ENCODE measurements at places on chromosomes 5 and 9.

DNA sequence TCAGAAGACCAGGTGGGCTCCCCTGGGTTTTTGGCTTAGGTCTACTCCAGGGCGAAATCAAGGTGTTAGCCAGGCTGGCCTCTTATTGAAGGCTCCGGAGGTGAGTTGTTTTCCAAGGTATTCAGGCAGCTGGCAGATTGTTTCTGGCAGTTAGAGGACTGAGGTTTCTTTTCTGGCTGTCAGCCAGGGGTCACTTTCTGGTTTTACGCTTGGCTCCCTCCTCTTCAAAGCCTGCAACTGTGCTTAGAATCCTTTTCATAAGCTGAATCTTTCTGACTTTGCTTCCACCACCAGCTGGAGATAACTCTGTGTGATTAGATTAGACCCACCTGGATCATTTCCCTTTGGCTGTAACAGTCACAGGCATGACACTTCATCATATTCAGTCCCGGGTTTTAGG is 24.6 kb downstream of the RFK start:
- DNase-seq: peak; percentile 69

DNA sequence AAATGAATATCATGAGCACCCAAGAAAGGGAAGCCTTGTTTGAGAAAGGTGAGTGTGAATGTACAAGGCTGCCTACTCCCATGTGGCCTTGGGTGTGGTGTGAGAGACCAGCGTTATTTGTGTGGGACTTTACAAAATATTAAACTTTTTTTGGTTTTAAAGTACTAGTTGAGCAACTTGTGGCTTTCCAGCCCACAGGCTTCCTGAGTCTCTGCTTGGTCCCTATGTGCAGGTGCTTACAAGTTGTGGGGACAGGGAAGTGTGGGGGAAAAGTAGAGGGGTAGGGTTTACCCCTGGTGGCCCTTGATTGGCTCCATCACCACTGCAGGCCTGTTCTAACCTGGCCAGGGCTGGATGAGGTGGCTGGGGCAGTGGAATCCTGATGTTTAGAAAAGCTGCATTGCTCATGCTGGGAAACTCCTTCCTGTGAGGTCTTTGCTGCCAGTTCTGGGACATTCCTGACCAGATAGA is 19.7 kb downstream of the PTTG1 start:
- no peak for DNase-seq

DNA sequence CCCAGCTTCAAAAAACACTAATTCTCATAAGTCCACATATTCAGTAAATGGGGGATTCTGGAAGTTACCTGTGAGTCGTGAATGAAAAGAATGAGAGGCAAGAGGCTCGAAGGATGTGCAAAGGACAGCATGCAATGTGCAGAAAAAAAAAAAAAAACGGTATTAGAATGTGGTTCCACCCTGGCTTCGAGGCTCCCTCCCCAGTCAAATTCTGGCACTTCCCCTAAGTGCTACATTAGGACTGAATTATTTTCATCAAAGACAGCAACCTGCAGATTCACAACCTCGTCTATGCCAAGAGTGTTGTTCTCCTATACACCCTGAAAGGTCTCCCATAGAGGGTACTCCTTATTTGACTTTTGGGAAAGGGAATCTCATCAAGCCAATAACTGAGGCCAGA is 16.5 kb downstream of the CAPSL start:
- no peak for DNase-seq

DNA sequence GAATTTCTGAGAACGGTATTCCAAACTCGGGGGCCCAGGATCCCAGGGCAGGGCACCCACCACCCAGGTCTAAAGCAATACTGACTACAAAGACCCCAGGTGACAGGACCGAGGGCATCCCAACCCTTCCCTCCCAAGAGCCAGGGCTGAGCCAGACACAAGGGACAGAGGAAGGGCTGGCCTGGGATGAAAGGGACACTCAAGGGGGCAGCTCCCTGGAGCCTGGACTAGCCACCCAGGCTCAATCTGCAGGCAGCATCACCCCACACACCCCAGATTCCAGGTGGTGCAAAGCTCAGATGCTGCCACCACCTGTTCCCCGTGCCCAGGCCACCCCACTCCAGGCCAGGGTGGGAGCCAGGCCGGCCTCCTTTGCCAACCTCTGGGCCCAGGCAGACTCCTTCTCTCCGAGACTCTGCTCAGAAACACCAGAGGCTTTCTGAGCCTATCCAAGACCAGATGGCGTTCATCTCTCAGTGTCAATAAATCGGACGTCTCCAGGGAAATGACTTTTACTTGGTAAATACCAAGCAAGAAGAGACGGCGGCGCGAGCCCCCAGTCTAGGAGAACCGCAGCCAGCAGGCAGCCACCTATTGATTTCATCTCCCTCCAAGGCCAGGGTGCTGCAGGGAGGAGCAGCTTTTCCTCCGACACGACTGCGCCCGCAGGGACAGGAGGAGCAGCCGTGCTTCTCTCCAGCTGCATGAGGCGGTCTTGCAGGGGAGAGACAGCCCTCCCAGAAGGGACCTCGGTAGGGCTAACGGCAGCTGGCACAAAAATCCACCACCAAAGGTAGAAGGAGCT is 94.1 kb upstream of the ADAMTS2 start:
- DNase-seq: no peak

DNA sequence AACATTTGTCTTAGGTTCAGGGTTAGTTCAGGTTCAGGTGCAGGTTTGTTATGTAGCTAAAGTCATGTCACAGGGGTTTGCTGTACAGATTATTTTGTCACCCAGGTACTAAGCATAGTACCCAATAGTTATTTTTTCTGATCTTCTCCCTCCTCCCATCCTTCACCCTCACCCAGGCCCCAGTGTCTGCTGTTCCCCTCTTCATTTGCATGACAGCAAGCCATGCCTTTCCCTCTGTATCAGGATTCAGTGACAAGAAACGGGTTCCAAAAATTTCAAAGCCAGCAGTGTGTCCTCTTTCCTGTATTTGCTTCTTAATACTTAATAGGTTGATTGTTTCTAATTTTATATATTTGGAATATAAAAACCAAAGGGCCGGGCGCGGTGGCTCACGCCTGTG is 330.8 kb upstream of the SGCD start:
- DNase-seq: no peak

DNA sequence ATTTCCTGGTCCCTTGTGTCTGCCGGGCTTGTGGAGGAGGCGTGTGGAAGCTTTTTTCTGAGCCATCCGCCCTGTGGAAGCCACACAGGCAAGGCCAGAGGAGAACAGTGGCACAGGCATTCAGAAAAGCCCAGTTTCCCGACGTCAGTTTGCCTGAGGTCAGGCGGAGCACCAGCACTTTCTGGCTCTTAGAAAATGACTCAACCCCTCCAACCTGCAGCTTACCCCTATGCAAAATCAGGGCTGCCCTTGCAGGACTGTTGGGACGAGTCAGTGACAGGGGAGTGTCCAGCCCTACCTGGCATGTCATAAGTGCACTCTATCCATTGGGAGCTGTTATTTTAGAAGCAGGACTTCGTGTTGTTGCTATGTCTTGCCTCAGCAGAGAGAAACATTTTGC is 216.0 kb downstream of the NR3C1 start:
- DNase-seq: no peak

GRCh38 chr5:141969783-141970771 is 1.2 kb downstream of the RNF14 start:
- peak; percentile 21 for DNase-seq

DNA sequence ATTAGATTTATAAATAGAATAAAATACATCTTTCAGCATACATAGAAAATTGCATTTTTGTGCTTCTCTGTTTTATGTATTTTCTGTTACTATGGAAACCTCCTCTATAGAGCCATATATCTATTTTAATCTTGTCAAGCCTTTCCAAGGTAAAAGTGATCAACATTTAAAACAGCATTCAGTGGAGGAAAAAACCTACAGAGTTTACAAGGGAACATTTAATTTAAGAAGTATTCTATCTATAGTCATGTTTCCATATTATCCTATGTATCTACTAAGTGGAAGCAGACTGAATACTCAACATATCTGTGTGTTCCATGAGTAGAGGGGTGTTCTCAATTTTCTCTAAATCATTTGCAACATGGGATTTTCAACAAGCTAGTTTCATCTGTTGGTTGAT is 791.4 kb downstream of the CDH18 start:
- DNase-seq: no peak

DNA sequence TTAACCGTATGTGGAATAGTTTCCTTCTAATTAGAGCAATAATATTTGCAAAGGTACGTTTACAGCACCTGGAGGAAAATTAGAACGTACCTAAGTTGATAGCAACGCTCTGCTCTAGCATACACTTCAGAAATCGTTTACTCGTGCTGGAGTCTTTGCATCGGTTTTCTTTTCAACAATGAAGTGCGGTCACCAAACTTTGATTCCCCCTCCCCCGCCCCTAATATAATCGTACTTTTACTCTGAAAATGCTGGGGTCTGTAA is 506 bp downstream of the ADAMTS19 start:
- no peak for DNase-seq

DNA sequence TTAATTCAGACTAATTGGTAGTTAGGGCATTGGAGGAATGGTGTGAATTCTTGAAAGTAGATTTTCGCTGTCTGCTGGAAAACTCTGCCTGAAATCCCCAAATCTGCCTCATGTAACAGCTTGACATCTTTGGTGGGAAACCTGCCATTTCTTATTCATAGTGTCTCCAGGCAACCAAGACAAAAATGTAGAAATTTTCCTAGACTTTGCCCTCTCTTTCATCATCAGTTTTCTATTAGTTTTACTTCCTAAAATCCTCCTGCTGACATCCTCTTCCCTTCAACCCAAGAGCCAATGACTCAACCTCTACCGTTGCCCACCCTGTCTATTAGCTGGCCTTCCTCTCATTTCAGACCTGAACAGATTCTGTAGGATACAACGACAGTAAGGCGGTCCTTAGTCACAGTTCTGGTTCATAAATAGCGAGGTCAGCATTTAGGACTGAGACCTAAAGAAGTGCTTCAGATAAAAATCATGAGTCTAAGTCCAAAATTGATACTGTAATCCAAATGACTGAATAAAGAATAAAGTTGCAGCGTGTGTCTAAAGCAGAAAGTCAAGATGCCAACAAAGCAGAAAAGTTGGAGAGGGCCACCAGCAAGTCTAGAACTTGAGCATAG is 133.9 kb downstream of the MUSK start:
- DNase-seq: peak; percentile 96

GRCh38 chr5:139374909-139375308 is 8.2 kb downstream of the SLC23A1 start:
- no peak for DNase-seq

DNA sequence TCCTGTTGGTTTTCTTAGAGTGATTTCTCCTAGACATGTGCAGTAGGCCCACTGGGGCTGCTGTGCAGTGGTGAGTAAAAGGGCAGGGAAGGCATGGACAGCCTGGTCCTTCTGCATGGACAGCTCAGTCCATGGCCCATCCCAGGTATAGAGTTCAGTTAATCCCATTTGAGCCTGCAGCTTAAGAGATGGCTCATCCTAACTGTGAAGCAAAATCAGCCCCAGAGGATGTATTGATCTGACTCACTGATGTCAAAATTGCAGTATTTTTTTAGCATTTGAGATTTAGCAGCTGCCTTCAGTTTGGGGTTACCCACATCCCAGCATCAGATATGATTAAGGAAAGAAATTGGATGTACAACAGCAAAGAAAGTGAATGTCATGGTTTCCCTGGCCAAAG is 93.4 kb downstream of the PDE6A start:
- DNase-seq: no peak

DNA sequence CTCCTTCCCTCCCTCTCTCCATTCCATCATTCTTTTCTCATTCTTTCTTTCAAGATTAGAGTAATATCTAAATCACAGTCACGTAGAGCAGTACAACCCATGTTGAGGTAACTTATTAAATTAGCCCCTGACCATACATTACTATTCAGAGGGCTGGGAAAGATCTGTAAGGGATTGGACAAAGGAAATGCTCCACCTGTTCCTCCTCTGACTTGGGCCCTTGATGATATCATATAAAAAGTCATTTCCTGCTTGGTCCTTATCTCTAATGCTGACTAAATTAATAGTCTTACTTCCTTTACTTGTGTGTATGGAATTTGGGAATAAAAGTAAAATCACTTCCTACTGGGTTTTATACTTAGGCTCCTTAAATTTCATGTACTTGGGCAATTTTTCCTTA is 40.8 kb downstream of the SNX18 start:
- DNase-seq: peak; percentile 24

DNA sequence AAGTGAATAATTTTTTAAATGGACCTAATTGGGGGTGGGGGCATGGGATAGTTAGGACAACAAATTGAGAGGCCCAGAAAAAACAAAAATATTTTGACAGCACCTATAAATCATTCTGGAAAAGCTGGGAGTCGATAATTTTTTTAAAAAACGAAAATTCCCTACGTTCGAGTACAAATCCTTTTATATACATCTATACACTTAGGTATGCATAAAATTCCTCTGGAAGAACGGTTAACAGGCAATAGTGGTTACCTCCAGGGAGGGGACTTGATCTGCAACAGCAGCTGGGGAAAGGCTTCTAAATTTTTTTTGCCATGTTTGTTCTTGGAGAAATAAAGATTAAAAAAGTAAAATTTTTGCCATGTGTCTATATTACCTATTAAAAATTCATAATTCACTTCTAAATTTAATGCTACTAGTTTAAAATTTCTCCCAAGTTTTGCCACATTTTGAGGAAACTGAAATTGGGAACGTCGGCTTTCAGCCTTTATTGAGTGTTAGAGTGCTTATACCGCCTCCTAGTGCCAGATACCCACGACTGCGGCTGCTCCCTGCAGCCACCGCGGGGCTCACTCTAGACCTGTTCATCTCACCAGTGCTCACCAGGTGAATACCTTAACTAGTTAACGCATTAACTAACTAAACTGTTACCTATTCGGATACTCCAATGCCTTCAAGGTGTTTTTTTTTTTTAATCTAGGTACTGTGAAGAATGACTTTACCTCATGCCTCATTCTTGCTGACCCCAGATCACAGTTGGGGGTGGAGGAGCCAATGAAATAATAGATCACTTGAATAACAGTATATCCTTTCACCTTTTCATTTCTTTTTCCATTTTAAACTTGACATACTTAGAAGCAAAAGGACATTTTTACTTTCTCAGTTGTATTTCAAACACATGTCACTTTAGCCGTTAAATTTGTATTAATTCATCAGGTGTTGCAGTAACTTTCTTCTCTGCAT is 1.8 kb upstream of the BHMT start:
- DNase-seq: no peak

GRCh38 chr5:32353420-32353819 is 40.7 kb upstream of the MTMR12 start:
- no peak for DNase-seq

- peak; percentile 62 for DNase-seq
These were observed 22.9 kb upstream of the PIK3R1 start for GRCh38 chr5:68192679-68193060.

- DNase-seq: no peak
These were observed 609.2 kb downstream of the CSNK1G3 start for GRCh38 chr5:124121198-124121597.

Measured in fibroblast of the aortic adventitia (primary cell).